Neural progenitor cell (in vitro differentiated cells): ENCODE measurements at places on chromosomes 1 and 21.

DNA sequence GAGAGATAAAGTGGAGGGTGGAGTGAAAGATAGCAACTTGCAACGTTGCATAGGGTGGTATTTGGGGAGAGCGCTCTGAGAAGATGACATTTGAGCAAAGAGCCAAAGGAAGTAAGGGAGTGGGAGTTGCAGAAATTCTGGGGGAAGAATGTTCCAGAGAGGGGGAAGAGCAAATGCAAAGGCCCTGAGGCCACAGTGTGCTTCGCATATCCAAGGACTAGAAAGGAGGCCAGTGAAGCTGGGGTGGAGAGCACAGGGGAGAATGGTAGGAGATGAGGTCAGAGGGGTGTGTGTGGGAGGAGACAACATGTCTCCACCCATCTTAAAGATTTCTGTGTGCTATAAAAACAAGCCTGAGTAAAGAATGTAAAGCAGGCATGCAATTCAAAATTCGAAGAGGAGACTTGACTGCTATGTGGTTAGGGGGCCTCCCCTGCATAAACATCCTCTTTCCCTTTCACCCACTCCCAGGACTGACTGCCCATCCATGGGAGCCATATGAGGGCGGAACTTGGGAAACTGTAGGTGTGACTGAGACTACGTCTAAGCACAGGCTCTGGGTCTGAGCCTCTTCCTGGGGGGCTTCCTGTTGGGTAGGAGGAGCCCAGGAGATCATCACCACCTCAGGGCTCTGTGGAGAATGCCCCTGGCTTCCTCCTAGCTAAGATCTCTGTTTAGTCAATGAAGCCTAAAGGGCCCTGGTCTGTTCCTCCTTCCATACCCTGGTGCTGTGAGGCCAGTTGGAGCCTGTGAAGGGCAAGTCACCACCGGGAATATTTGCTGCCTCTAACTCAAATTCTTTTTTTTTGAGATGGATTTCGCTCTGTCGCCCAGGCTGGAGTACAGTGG, 2.9 kb upstream of the CLIC4 start:
- DNase-seq: no peak

- DNase-seq: peak; percentile 35
These were observed 12.7 kb upstream of the PDPN start for GRCh38 chr1:13570924-13571323.

GRCh38 chr21:25501462-25501861, 105.8 kb downstream of the MRPL39 start:
- no peak for DNase-seq

DNA sequence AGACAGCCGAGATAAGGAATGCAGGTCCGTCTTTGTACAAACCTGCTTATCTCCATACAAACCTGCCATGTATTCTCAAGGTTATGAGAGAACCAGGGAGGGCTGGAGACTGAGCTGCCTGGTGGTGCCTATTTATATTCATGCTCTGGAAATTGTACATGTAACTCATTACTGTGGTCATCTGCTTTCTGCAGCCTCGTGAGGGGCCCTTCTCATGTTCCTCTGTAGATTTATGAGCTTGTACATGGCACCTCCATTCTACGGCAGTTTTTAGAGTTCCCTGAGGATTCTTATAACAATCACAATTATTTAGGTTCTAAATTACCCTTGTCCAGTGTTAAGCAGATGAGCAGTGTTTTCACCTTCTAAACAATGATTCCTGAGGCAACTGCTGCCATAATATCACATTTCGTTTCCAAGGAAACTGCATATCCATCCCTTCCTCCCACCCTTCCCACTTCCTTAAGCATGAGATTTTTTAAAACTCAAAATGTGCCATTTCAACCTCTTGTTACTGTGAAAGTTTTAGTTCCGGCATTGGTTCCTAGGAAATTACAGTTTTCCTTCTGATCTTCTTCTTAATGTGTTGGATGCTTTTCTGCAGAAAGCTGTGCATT, 112.1 kb downstream of the ST6GALNAC3 start:
- DNase-seq: no peak

GRCh38 chr1:227131193-227131592, 187.1 kb downstream of the CDC42BPA start:
- peak; percentile 17 for DNase-seq
